ENCODE measurements at places on chromosomes 1 and 21.

- DNase-seq: no peak
Observed at GRCh38 chr1:224080115-224080774, 33.7 kb upstream of the FBXO28 start.

GRCh38 chr1:56494306-56494705 lies 85.1 kb downstream of the PLPP3 start:
- DNase-seq: no peak

- peak; percentile 95 for DNase-seq
Observed at GRCh38 chr21:38989745-38990423, 184.2 kb downstream of the ETS2 start.

GRCh38 chr1:210372491-210372890 lies 43.8 kb downstream of the HHAT start:
- no peak for DNase-seq

- no peak for DNase-seq
Observed at GRCh38 chr21:16194788-16195537, 465.2 kb downstream of the USP25 start.

GRCh38 chr1:154749078-154749760 lies 120.9 kb downstream of the KCNN3 start:
- no peak for DNase-seq

DNA sequence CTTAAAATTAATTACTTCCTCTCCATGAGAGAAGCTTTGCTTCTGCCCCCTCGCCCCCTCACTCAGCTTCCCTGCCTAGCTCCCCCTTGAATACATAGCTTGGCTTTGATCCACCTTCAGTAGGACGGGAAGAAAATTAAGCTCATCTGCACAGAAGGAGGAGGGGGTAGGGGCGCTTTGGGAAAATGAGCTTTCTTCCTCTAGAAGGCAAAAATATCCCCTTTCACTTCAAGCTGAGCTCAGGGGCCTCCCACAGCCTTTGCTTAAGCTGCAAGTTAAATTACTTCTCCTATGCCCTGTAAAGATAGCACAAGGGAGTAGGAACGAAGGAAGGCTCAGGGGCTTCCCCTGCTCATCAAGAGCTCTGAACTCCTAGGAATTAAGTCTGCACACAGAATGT lies 65.2 kb upstream of the GOLT1A start:
- no peak for DNase-seq

DNA sequence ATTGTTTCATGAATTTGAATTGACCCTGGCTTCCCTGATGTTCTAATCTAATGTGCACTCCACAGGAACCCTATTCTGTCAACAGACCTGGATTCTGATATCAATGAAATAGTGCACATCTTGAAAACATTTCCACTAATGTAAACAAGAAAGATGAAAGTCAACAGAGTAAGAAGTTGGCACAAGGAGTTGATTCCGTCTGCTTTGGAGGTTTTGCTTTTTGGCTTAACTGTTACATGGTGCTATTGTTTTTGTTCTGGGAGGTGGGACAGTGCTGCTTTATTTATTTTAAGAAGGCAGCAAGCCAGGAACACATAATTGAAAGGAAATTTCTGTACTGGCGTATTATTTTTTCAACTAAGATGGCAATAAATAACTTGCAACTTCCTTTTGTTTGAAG lies 73.3 kb downstream of the LEPR start:
- DNase-seq: no peak

DNA sequence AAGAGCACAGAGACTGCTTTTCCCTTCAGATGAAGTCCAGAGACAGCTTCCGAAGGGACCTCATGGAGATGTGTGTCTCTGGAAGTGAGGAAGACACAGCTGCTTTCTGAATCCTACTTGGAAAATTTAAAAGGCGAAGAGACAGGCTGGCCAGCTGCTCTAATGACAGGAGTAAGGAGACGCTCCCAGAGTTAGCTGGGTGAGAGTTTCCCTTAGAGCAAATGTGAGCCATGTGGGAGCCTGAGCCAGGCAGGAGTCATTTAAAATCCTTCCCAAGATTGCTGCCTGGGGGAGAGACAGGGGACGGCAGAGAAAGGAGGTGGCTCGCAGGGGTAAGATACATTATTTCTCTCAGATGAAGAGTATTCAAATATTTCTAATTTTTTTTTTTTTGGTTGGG lies 53.1 kb downstream of the ZNF326 start:
- DNase-seq: no peak

DNA sequence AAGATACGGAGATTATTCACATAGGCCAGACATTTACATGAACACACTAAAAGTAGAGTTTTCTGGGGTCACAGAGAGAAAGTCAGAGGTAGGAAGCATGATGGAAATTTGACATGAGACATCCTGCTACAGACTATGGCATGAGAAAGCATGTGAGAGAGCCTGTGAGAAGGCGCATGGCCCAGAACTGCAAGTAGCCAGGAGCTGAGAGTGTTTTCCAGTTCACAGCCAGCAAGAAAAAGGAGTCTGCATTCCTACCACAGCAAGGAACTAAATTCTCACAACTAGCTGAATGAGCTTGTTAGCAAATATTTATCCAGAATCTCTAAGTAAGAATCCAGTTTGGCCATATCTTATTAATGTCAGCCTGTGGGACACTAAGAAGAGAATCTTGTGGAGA lies 673.3 kb downstream of the BRINP3 start:
- DNase-seq: no peak

- no peak for DNase-seq
Observed at GRCh38 chr1:107599220-107599619, 365.8 kb downstream of the VAV3 start.

GRCh38 chr1:15412175-15412800 lies 2.6 kb downstream of the EFHD2 start:
- DNase-seq: no peak

DNA sequence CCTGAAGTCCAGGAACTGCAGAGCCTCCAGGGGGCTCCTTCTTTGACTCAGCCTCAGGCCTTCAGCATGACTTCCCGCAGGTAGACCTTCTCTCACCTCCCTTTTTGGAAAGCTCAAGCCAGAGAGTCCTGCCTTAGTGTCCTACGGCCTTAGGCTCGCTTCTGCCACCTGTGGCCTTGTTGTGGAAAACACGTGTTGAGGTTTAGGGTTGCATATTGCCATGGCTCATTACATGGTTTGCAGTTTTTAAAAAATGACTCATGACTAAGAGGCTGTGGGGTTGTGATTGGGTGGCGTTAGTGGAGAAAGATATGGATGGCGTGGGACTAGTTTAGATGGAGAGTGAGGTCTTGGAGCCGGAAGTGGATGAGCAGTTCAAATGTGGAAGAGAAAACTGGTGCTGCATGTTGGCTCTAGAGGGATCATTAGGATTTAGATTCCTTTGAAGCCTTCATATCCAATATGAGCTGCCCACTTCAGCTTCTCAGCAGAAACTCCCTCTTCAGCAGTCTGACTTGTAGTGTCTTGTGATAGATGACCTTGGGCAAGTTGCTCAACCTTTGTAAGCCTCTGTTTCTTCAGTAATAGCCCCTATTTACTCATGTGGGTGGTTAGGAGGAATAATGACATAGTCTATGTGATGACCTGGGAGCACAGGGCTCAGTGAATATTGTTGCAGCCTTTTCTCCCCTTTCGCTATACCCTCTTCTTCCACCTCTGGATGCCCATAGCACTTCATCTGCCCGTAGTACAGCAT lies 6.5 kb upstream of the FGGY start:
- DNase-seq: no peak

DNA sequence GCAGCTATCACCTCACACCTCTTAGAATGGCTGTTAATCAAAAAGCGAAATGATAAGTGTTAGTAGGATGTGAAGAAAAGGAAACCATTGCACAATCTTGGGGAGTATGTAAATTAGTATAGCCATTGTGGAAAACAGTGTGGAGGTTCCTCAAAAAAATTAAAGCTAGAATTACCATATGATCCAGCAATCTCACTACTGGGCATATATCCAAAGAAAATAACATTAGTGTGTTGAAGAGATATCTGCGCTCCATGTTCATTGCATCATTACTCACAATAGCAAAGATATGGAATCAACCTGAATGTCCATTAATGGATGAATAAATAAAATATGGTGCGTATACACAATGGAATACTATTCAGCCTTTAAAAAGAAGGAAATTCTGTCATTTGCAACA lies 68.9 kb downstream of the SNRPE start:
- DNase-seq: no peak

DNA sequence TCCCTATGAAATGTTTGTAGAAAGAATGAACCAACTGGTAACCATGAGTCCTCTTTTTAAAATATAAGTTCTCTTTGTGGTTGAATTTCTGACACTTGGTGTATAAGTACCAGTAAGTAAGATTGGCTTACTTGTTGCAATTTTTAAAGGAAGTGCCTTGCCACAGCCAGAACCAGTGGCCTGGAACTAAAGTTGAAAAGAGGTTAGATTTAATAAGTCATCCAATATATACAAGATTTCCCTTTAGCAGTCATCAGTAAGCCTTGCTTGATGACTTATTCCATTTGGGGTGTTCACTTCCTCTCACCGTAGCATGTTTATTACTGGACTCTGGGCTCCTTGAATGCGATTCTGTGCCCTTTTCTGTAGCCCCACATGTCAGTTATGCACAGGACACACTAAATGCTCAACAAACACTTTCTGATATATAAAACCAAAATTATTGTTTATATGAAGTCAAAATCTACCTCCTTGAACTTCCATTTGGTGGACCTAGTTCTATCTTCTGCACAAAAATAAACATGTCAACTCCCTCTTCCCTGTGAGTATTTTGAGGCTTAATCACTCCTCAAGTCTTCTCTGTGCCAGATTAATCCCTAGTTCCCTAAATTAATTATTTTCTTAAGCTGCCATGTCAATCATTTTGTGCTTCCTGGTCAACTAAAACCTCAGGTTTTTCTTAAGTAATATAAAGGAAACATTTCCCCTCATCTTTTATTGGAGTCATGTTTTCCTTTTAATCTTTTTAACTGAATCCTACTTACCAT lies 218.1 kb downstream of the ST6GALNAC3 start:
- DNase-seq: no peak

- no peak for DNase-seq
Observed at GRCh38 chr1:221747839-221748238, 6.0 kb upstream of the DUSP10 start.

DNA sequence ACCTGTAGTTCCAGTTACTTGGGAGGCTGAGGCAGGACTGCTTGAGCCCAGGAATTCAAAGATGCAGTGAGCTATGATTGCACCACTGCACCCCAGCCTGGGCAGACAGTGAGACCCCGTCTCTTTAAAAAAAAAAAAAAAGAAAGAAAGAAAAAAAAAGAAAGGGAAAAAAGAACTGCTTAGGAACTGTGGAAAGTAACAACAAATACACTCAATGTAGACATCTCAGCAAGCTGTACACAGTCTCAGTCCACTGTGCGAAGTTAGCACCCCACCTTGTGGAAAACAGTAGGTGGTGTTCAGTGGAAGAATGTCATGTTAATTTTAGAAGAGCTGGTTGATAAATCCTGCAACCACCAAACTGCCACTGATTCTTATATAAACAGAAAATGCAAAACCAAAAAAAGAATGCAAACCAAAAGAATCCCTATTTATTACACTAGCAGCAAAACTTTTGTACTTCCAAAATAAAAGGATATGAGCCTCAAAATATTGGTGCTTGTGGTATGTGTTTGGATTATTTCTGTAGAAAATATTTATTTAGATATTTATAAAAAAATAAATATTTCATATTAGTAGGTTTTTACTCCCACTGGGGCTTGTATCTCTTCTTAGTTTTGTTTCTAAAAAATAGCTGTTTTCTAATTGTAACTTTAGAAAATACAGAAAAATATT lies 31.1 kb downstream of the ALG14 start:
- DNase-seq: peak; percentile 73

- peak; percentile 69 for DNase-seq
Observed at GRCh38 chr21:35840197-35840799, 220.0 kb downstream of the SETD4 start.
